ENCODE measurements at places on chromosomes 4 and X. TPM values are rescaled to one million over a fixed set of nuclear protein-coding genes. Genes with fewer than 3 reads are reported as not detected.

Gene PPP2R2C
- 0.09 TPM for total RNA-seq

Gene OCIAD1
- 99.9 TPM for total RNA-seq

Gene PITX2
- total RNA-seq, result 0.31 TPM

Gene TCP11X2
- total RNA-seq, result not detected

Gene MAGEE1
- total RNA-seq, result 0.74 TPM

Gene NPNT
- not detected for total RNA-seq

Gene SNCA
- total RNA-seq, result 124 TPM

Gene USP17L24
- total RNA-seq, result not detected

Gene EREG
- total RNA-seq, result not detected

Gene DUSP21
- not detected for total RNA-seq

Gene SAGE1
- not detected for total RNA-seq

Gene ERCC6L
- 6.7 TPM for total RNA-seq

Gene LPAR4
- total RNA-seq, result 0.49 TPM

Gene BRS3
- not detected for total RNA-seq

Gene MAGEA10
- not detected for total RNA-seq

Gene MGST2
- 62.4 TPM for total RNA-seq

Gene HHIP
- 971 TPM for total RNA-seq

Data from endothelial cell of umbilical vein (primary cell).